Melanocyte of skin (primary cell): ENCODE measurements at places on chromosomes 3 and 15. TPM values are rescaled to one million over a fixed set of nuclear protein-coding genes. Genes with fewer than 3 reads are reported as not detected.

Gene TMEM212
- not detected in 2 replicates for total RNA-seq

Gene TGM4
- not detected in 2 replicates for total RNA-seq

Gene ANKRD34C
- total RNA-seq: not detected in 2 replicates

Gene ADAMTSL3
- total RNA-seq: under 0.01 TPM in 2 replicates

Gene ANKUB1
- not detected in 2 replicates for total RNA-seq
